ENCODE measurements at places on chromosomes 5 and 9. TPM values are rescaled to one million over a fixed set of nuclear protein-coding genes. Genes with fewer than 3 reads are reported as not detected.

Gene PDGFRB
- 34.2 TPM for total RNA-seq

Gene TLN1
- 130 TPM for total RNA-seq

Gene TAF11L10
- not detected for total RNA-seq

Gene DMRT3
- not detected for total RNA-seq

Gene CD72
- 3.3 TPM for total RNA-seq

Gene RLN2
- total RNA-seq: not detected

Gene COL15A1
- total RNA-seq: 6.7 TPM

Gene SLCO4C1
- 0.99 TPM for total RNA-seq

Gene NADK2
- total RNA-seq: 23.4 TPM

Gene PKD2L2
- not detected for total RNA-seq

Gene GRXCR2
- total RNA-seq: not detected

Gene NDOR1
- total RNA-seq: 17.1 TPM

Gene ZNF484
- total RNA-seq: 7.0 TPM

Gene SCGB3A2
- total RNA-seq: not detected

Gene LEAP2
- 9.6 TPM for total RNA-seq

Gene DCANP1
- total RNA-seq: under 0.01 TPM
